CD4-positive, alpha-beta T cell treated with Interleukin-4 for 4 hours (primary cell): ENCODE measurements at places on chromosomes 2 and 18.

GRCh38 chr2:6392354-6392753 is 473.4 kb downstream of the CMPK2 start:
- DNase-seq, result no peak

DNA sequence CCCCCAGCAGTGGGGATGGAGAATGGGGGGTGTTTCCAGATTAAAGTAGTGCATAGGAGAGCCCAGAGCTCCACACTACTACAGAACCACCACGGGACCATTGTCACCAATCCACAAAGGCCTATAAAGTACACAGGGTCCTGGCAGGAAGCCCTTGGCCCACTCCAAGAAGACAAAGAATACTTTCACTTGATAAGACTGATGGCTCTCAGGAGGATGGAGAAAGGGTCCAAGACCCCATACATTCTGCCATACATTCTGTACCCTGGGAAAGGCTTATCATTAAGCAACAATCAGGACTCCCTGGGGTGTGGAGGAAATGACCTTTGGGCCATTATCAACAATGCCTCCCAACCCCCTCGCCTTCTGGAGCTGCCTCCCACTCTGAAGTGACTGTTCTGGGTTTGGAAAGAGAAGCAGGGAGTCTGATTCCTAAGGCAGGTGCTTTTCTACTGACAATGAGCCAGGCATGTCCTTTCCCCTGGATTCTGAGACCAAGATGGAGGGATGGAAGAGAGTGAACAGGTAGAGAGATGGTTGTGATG is 85.4 kb downstream of the XDH start:
- no peak for DNase-seq

DNA sequence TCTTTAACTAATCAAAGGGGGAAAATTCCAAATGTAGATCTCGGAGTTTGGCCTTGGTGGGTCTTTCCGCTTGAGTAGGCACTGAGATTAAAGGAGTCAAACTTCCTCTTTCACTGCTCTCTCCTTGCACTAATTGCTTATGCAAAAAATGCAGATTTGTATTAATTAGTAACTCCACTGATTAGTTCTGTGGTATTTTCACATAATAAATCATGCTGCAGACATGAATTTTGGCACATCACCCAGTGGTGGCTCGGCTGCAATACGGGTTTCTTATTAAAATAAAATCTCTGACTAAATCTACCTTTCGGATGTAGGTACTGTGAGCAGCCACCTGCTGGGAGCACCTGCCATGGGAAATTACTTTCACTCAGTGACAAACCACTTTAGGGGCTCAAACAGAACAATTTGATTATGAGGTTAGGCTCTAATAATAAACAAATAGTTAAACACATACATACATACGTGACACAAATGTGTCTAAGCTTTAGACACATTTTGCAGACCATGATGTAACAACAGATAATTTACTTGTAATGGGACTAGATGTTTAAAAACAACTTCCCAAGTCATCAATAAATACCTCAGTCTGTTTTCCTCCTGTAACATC is 6.4 kb upstream of the NEUROD1 start:
- DNase-seq, result no peak

GRCh38 chr18:66533693-66534092 is 70.2 kb downstream of the CDH19 start:
- DNase-seq, result no peak

GRCh38 chr2:25151718-25152117 is 16.7 kb downstream of the POMC start:
- no peak for DNase-seq

DNA sequence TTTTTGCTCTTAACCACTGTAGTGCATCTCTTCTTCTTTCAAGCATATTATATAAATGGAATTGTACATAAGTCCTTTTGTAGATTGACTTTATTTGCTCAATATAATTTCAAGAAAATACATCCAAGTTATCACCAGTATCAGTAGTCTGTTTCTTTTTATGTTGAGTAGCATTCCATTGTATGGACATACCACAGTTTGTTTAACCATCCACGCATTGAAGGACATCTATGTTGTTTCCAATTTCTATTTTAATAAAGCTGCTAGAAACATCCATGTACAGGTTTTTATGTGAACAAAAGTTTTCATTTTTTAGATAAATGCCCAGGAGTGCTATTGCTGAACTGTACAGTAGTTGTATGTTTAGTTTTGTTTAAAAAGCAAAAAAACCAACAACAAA is 387.5 kb upstream of the SOX11 start:
- DNase-seq, result no peak

DNA sequence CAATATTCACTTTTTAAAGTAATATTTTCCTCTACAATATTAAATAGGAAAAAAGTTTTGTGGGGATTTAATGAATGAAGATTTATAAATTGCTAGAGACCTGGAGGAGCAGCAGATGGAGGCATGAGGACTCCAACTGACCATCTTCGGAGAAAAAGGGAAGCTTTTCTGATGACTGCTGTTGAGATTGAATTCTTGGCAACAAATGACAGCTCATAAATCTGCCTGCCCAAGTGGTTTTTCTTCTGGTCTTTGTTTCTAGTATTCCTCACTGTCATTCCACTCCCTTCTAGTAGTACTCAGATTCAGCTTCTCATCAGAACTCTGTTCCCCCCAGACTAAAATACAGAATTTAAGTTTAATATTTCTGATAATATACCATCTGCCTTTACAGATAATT is 157.0 kb downstream of the EML6 start:
- DNase-seq, result no peak

DNA sequence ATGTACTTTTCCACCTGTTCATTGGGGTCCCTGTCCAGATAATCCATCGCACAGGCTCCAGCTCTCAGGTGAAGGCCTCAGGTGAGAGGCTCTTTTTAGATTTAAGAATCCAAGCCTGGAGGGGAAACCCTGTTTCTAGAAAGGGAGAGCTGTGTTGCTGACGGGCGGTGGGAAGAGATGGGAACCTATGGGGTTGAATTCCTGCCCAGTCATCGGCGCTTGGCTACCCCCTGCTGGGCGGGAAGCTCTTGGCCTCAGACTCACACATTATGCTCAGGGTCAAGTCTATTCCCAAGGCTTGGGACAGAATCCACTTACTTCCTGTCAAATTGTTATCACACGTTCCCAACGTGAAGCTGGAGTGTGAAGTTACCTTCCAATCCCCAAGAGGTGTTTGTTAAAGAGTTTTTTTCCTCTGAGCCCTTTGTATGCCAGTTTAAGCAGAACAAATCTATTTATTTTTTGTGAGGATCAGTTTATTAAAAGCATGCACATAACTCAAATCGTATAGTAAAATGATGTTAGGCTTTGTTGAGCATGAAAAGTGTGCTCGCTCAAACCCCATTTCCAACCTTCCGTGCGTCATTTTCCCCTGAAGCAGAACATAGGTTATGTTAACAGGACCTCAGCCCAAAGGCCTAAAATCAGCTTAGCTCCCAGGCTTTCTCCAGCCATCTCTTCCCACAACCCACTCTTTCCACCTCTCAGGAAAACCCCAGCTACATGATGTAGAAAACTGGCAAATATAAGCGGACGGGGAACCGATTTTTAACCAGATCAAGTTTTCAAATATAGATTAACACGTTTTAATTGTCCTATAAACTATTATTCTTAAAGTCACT is 181.7 kb upstream of the ETAA1 start:
- no peak for DNase-seq

DNA sequence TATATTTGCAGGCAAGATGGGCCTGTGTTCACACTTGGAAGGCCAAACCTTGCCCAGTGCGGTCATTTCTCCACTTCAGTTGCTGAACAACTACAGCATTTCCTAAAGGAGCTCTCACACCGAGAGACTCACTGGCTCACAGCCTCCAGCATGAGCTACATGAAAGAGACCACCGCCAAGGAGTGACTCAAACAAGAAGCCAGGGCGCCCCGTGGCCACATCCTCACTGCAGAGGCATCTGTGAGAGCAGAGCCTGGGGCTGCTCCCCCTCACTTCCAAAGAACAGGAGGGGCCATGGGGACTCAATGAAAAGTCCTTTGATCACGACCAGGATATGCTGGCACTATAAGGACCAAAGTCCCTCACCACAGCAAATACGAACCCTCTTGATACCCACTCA is 50.0 kb downstream of the TMEM163 start:
- peak; percentile 84 for DNase-seq

- DNase-seq, result no peak
Measured at GRCh38 chr2:131154647-131155046, 49.5 kb downstream of the PLEKHB2 start.

DNA sequence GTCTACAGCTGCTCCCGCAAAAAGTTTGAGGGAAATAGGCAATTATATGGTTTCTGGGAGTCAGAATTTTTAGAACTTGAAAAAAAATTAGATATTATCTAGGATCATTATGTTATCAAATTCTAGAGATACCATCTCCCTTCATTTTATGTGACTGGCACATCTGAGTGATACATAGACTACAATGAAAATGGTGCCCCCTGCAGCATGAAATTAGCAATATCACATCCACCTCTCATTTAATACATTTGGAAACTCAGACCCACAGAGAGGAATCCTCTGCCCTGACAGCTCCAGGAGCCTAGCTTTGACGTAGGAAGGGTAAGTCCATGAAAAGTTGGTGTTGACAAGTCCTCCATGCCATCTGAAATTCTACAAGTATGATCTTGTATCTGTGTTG is 381.6 kb downstream of the SUCLG1 start:
- DNase-seq, result no peak
